ENCODE measurements at places on chromosomes 12 and 14.

GRCh38 chr12:118060301-118061010 is 523 bp downstream of the WSB2 start:
- peak; percentile 63 for DNase-seq

DNA sequence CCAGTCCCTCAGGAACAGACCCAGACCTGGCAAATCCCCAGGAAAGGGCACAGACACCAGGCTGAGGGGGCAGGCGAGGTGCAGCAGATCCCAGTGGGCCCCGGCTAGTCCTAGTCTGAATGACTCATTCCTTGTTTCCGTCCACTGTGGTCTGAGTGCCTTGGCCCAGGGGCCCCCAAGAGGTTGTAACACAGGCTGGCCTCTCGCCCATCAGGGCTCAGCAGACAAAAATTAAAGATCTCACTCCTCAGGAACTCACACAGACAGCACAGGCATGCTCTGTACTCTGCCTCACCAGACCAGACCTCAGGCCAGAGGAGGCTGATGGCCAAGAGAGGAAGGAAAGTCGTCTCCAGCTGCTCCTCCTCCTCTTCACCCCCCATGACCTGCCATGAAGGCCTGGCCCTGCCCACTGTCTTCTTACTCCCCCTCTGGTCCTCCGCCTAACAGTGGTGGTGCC is 7.7 kb upstream of the LTBP2 start:
- DNase-seq = peak; percentile 99

GRCh38 chr12:66032739-66033138 is 97.8 kb downstream of the LLPH start:
- DNase-seq = no peak

DNA sequence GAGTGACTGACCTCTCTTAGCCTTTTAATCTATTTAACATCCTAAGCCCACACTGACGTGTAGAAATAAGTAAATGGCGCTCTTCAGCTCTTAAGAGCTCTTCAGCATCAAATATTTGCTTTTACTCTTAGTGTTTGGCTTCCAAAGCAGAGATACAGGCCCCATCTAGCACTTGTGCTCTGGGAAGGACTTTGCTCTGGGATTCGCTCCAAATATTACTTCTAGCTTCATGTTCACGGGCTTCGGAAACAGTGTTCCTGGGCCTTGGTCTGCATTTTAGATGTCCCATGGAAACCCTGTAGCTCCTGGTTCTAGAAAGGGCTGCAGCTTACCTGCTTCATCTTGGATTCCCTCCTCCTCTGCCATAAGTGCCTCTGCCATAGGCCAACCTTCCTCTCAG is 2.7 kb upstream of the NKX2-8 start:
- no peak for DNase-seq

GRCh38 chr12:101982307-101982706 is 79.5 kb downstream of the WASHC3 start:
- DNase-seq = no peak

- peak; percentile 68 for DNase-seq
Measured at GRCh38 chr12:12432364-12432763, 75.5 kb downstream of the BORCS5 start.

GRCh38 chr14:37122288-37122687 is 50.1 kb downstream of the SLC25A21 start:
- peak; percentile 41 for DNase-seq
